CD4-positive, CD25-positive, alpha-beta regulatory T cell (primary cell): ENCODE measurements at places on chromosomes 5 and 9.
A peak's percentile ranks its signal among the peaks of the same experiment; 100 is the strongest.

DNA sequence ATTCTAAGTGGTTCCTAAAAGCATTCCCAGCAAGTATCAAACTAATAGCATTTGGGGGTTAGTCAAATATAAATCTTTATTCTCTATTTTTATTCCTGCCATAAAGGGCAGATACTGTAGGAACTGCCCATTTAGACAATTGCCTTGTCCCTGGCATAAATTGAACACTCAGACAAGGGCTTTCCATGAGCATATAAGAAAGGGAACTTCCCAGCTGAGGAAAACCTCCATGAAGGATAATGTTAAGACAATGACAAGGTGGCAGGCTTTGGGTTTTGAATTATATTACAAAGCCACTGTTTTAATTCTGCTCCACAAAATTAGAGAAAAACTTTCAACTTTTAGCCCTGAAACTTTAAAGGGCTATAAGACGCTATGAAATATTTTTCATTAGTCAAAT lies 81.3 kb downstream of the ST8SIA4 start:
- DNase-seq, result no peak

GRCh38 chr5:59421986-59422941 lies 471.3 kb downstream of the PDE4D start:
- DNase-seq, result no peak

GRCh38 chr9:37953775-37954437 lies 50.0 kb upstream of the SLC25A51 start:
- peak; percentile 48 for DNase-seq

DNA sequence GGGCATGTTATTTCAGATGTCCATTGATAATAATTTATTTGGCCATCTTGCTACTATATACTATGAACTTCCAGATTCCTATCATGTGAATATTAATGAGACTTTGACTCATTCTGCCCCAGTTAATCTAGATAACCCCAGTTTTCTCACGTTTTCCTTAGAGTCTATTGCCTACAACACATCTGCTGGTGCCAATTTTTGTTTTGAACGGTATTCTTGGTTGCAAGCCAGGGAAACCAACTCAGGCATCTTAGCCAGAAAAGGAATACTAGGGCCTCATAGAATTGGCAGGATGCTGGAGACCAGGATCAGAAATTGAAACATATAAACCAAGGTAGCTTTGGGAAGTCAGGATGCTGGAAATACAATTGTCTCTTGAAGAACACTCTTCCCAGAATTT lies 28.0 kb upstream of the NPR3 start:
- DNase-seq, result no peak

DNA sequence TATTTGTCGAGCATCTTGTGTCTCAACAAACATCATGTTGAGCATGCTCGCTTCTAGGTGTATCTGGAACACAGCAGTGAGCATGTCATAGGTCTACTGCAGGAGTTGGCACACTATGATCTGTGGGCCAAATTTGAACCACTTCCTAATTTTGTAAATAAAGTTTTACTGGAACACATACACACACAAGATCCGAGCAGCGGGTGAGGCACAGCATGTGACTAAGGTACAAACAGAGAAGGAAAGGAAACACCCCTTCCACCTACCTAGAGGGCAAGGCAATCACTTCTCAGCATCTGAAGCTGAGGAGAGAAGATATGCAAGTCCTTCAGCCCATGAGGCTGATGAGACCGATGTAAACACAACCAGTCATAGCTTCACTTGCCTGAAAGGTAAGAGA lies 200.4 kb downstream of the MED10 start:
- DNase-seq, result no peak

- no peak for DNase-seq
These were observed 33.5 kb downstream of the LNPEP start for GRCh38 chr5:96969366-96969765.

- peak; percentile 63 for DNase-seq
These were observed 830 bp downstream of the TRAF1 start for GRCh38 chr9:120925535-120926396.

- DNase-seq, result no peak
These were observed 47.5 kb upstream of the TLE4 start for GRCh38 chr9:79524266-79524665.

DNA sequence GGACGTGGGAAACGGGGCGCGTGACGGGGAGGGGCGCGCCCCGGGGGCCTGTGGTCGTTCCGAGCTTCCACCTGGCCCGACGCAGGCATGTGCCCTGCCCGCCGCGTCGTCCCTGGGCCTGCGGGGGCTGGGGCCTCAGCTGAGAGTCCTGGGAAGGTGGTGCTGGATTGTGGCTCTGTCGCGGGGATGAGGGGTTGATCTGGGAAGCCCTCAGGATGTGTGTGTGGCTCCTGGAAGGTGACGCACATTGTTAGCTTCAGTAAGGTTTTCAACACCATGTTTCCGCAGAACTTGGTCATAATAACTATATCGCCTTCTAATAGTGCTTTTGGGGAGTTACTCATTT lies 589.1 kb downstream of the MTRR start:
- no peak for DNase-seq

DNA sequence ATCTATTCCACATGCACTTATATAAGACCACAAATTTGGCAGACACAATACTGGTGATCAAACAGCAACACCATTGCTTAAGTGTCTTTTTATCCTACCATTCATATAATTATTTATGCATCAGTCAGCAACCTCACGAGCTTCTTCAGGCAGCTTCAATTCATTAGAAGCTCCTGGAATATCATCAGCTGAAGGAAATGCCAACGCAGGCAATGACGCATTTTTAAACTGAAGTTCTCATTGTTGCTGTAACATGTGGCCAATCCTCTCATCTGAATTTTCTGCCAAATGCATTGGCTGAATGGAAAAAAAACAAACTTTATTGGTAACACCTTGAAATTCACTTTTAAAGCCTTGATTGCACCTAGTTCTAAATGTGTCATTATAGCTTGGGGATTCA lies 376.4 kb upstream of the RGMB start:
- DNase-seq, result no peak

DNA sequence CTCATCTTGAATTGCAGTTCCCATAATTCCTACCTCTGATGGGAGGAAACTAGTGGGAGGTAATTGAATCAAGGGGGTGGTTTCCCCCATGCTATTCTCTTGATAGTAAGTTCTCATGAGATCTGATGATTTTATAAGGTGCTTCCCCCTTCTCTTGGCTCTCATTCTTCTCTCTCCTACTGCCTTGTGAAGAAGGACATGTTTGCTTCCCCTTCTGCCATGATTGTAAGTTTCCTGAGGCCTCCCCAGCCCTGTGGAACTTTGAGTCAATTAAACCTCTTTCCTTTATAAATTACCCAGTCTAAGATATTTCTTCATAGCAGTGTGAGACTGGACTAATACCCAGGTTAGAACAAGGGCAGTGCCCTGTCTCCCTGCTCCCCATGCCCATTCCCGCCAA lies 7.5 kb upstream of the TRIO start:
- DNase-seq, result no peak

- DNase-seq, result no peak
These were observed 51.9 kb upstream of the PPP1R2B start for GRCh38 chr5:156798201-156798600.

GRCh38 chr5:101664071-101664791 lies 631.9 kb downstream of the SLCO4C1 start:
- no peak for DNase-seq

DNA sequence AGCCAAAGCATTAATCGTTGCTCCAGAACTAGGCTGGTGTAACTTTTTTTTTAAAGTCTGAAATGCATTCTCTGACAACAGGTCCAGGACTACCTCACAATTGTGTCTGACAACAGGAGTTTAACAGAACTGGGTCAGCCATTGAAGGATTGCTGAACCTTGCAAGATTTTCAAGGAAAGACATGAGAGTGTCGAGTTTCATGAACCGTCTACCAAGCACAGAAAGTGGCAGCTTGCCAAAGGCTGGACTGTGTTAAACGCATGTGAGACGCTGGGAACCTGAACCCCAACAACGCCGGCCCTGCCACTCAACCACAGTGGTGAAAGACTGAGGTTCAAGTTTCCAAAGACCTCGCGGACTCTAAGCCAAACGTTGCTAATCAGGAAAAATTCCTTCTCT lies 79.1 kb downstream of the LHFPL2 start:
- no peak for DNase-seq

DNA sequence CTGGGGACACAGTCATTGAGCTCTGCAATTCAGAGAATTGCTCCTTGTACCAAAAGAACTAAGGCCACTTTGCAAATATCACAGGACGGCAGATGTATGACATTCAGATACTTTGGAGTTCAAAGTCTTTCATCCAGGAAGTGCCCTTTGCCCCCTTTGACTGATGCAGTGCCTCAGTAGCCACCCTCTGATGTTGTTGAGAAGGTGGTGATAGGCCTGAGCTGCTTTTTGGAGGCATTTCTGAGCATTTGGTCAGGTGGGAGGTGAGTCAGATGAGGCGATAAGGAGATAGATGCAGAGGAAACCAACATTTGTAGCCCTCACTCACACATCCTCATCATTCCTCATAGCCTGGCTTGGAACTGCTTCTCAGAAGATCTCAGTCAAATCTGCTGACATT lies 63.4 kb downstream of the ANGPTL2 start:
- no peak for DNase-seq

GRCh38 chr5:172380987-172381643 lies 73.2 kb downstream of the SH3PXD2B start:
- no peak for DNase-seq

DNA sequence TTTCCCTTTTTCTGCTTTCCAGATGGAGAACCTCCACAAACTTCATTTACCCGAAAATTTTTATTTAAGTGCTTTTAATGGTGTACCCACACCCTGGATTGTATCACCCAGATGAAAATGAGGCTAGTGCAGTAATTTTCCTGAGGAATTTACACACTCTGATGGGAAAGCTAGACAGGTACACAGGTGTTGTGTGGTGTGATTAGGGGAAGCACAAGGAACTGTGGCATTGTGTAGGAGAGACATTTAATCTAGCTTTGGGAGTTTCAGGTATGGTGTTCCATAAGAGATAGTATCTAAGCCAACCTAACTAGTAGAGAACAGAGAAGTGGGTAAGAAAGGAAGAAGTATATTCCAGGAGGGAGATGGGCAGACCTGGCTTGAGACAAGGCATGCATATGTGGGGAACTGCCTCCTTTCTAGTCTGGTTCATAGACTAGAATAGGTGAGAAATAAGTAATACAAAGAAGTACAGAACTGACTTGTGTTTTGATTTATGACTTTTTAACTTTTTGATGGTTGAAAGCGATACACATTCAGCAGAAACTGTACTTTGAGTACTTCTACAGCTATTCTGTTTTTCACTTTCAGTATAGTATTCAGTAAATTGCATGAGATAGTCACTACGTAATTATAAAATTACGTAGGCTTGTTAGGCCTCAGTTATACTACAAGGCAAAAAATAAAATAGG lies 22.9 kb upstream of the ROPN1L start:
- no peak for DNase-seq

DNA sequence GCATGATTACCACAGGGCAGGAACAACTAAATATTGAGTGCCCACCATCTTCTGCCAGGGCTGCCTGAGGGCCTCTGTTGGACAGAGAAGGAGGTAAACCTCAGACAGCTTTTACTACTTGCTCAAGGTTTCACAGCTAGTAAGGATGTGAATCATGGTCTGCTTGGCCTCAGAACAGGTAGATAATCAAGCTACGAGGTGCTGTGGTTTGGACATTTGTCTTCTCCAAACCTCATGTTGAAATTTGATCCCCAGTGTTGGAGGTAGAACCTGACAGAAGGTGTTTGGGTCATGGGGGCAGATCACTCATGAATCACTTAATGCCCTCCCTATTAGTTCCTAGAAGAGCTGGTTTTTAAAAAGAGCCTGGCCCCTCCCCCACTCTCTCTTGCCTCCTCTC lies 541.2 kb upstream of the TRPC7 start:
- DNase-seq, result no peak

DNA sequence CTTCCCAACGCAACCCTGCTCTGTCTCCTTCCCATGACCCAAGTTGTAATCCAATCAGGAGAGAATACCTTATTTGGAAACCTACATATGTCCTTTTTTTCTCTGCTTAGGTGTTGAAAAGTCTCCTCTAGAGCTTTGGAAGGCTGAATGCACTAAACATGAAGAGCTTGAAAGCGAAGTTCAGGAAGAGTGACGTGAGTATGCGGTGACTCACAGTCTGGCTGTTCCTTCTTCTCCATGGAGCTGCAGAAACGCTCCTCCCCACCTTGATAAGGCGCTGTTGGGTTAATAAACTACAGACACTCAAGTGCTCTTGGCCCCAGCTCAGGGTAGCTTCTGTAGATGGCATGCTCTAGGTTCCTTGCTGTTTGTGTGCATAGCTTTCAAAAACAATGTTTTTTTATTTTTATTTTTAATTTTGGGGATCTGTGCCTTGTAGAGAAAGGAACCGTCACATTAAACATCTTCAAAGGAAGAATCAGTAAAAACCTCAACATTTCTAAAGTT lies 30.7 kb downstream of the RAI14 start:
- no peak for DNase-seq

DNA sequence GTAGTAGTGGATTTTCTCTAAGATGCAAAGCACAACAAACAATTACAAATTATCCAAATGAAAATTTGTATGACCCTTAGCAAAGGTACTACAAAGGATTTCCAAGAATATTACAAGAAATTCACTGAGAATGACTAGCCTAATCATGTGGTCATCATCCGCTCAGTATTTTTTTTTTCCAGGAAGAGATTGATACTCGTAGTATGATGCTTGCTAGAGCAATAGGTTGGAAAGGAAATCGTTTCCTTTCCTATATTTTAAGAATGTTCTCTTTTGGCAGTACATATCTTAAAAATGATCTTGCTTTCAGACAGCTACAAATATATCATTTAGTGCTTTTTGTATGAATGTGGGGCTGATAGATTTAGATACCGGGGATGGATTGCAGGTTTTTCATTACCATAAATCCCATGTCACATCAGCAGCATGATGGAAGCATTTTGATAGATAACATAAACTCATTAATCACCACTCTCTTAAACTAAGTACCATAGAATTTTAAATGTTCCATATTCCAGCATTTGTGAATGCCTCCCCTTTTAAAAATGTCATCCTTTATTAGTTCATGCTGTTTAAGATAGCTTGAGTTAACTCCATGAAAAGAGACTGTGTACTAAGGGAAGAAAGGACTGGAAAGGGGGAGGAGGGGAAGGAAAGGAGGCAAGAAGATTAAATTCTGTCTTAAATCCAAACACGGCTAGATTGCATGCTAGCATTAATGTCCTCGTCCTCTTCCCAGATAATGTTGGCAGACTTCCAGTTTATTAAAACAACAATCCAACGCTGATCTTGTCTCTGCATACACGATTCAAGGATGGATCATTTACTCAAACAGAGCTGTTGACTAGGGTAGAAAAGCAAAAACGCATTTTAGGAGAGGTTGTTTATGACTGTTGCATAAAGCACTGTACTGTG lies 311.7 kb upstream of the ZNF608 start:
- DNase-seq, result no peak

GRCh38 chr5:25107853-25108252 lies 463.1 kb upstream of the CDH10 start:
- no peak for DNase-seq

GRCh38 chr9:97558701-97559101 lies 57.2 kb downstream of the TMOD1 start:
- no peak for DNase-seq

- DNase-seq, result no peak
These were observed 84.0 kb downstream of the MAST4 start for GRCh38 chr5:66680221-66680620.
